ENCODE measurements at places on chromosomes 6 and 20.

GRCh38 chr20:58078741-58079522 lies 149.5 kb downstream of the ANKRD60 start:
- no peak for DNase-seq

DNA sequence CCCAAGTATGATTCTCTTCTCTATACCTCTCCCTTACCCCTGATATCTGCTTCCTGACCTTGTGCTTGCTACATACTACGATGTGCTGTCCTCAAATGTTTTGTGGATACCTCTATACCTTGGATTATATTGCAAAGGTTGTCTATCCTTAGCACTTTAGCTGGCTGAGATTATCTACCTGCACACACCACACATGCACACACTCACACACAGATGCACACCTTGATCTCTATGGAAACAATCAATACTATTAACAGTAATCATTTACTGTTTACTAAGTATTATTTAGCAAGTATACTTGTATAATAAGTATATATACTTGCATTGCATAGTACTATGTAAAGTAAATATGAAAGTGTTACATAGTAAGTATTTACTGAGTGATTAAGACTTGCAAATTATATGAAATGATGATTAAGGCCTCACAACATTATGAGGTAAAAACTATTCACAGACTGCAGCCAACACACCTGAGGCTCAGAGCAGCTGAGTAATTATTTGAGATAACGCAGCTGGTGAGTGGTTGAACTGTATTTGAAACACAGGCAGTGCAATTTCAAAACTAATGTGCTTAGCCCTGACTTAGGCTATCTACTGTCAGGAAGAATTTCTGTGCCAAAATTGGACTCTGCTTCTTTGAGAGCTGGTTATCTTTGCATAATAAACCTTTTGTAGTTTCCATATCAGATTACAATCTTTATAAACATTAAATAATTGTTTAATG lies 699.9 kb downstream of the FRK start:
- DNase-seq: no peak

DNA sequence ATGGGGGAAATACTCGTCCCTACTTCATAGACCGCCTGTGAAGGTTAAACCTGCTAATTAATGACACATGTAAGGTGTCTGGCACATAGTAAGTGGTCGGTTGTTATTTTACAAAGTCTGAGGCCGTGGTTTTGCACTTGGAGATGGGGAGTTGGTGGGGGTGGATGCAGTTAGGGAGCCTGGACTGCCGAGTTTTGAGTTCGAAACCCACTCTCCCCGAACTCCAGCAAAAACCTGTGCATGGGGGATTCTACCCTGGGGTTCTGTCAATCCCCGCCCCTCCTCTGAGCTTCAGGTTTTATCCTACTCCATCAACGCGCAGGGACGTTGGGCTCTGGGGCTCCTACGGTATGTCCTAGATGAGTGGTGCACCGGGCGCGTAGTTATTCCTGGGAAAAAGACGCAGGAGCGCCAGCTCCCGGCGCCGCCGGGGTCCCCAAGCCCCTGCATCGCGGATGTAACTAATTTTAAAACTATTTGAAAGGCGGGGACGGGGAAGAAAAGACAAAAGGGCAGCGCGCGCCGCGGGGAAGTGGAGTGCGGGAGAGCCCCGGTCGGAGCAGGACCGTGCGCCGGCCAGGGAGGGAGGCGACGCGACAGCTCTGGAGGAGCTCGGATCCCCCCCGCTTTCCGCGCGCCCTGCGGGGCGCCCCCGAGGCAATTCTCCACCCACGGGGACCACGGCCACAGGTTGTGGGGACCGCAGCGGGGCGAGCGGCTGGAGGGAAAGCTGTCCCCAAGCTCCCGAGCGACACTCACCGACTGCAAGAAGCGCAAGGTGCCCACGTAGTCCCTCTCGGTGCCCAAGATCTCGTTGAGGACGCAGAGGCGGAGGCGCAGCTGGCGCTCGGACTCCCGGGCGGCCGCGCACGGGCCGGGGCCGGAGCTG lies 672 bp downstream of the PREX1 start:
- no peak for DNase-seq

DNA sequence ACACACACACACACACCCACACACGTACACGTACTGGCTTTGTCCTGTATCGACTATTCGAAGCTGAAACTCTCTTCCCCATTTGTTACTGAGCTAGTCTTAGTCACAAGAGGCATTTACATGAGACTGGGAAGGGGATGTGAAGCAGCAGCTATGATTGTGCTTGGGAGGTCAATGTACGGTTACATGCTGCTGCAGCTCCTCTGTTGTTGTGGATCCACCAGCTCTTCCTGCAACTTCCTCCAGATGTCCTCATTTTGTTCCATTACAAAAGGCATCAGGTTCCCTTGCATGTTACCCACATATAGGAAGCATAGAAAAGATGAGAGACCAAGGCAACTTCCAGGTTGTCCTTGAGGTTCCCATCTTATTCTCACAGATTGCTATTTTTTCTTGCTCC lies 612.4 kb upstream of the IMPG1 start:
- DNase-seq: no peak

DNA sequence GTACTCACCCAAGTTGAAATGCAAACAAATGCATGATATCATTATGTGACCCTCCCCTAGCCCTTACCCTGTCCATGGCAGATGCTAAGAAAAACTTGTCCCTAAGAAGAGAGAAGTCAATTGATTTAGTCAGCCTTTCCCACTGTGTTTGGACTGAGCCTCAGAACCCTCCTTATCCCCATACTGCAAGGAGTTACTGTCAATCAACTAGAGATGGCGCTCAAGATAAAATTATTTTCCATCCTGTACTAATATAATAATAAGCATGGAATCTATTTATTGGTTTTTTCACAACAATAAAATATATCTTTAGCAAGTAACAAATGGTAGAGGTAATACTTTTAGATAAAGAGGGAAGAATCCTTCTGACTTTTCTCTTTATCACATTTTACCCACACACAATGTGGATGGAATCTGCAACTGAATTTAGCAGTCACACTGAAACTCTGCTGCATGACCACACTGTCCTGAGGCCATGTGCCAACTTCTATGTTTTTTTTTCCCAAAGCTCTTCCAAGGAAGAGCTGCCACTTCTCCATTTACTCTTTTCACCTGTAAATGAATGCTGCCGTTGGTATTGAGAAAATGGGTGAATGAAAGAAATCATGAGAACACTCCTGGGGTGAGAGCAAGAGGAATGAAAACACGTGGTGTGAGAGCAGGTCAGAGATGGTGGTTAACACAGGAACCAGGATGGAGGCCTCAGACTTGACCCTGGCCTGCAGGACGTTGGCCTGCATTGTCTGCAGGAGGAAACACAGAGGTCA lies 10.5 kb downstream of the NT5E start:
- DNase-seq: no peak

Measured in stimulated activated CD8-positive, alpha-beta memory T cell treated with anti-CD3 and anti-CD28 coated beads, Interleukin-4, amount 100 ng/mL, for 24 hours (primary cell).